ENCODE measurements at places on chromosomes 1 and 21. TPM values are rescaled to one million over a fixed set of nuclear protein-coding genes. Genes with fewer than 3 reads are reported as not detected.

Gene MT1HL1
- not detected for total RNA-seq

Gene PLA2G2A
- total RNA-seq = not detected

Gene TACSTD2
- not detected for total RNA-seq

Gene PER3
- 4.0 TPM for total RNA-seq

Gene MSH4
- total RNA-seq = 0.55 TPM
